Activated T-helper 2 cell treated with anti-CD3 and anti-CD28 coated beads, Interferon-gamma antibody, Interleukin-2, Interleukin-4, amounts not matched to agents 10 μg/mL and 5 μg/mL and 100 μg/mL, durations not matched to agents 14 hours and 24 hours and 36 hours (primary cell): ENCODE measurements at places on chromosomes 4 and X. TPM values are rescaled to one million over a fixed set of nuclear protein-coding genes. Genes with fewer than 3 reads are reported as not detected.
A peak's percentile ranks its signal among the peaks of the same experiment; 100 is the strongest.

GRCh38 chrX:7261672-7262332 is 113.8 kb upstream of the PUDP start:
- no peaks in the 10 kb centered on the region for H3K36me3 ChIP-seq
- no peak overlapping the region for H3K27ac ChIP-seq
- no peaks in the 10 kb centered on the region for H3K4me1 ChIP-seq
- H3K27me3 ChIP-seq: no peaks in the 10 kb centered on the region
- DNase-seq: no peak

DNA sequence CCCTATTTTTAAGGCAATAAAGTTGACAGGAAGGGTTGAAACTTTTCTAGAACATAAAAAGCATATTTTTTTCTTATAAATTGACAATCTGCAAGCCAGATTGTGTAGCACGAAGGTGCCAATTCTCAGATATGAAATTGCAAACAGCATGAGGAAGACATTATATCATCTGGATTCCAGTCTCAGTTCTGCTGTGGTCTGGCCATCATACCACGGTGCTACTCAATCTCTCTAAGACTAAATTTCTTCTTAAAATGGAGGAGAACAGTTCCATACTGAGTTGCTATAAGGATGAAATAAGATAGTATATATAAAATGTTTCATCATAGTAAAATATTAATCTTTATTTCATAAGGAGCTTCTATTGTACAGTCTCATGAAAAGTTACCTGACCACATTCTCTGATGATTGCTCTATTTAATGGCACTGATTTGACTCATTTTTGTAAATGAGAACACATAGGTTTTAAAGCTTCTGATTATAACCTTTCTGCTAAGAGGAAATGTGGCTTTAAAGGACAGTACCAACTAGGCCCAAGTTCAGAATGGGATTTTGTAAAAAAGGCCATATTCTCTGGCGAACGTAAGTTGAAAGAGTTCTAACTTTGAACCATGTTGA is 127.9 kb downstream of the SHROOM3 start:
- no peaks in the 10 kb centered on the region for H3K36me3 ChIP-seq
- peaks cover 8% of the 10 kb centered on the region for H3K4me1 ChIP-seq
- H3K27me3 ChIP-seq: peaks cover 9% of the 10 kb centered on the region
- H3K27ac ChIP-seq: no peak overlapping the region
- DNase-seq: no peak

- no peak overlapping the region for H3K4me3 ChIP-seq
- no peaks in the 10 kb centered on the region for H3K36me3 ChIP-seq
- DNase-seq: no peak
- no peaks in the 10 kb centered on the region for H3K27me3 ChIP-seq
- H3K27ac ChIP-seq: no peak overlapping the region
Observed at GRCh38 chrX:78796916-78797315, 49.4 kb downstream of the LPAR4 start.

- no peaks in the 10 kb centered on the region for H3K4me1 ChIP-seq
- no peak overlapping the region for H3K27ac ChIP-seq
- no peak overlapping the region for H3K4me3 ChIP-seq
- H3K36me3 ChIP-seq: no peaks in the 10 kb centered on the region
- no peak for DNase-seq
Observed at GRCh38 chr4:10240691-10241090, 124.1 kb upstream of the WDR1 start.

- H3K27me3 ChIP-seq: peaks cover 70% of the 10 kb centered on the region
- DNase-seq: no peak
- no peaks in the 10 kb centered on the region for H3K36me3 ChIP-seq
- no peak overlapping the region for H3K27ac ChIP-seq
- no peaks in the 10 kb centered on the region for H3K4me1 ChIP-seq
- no peak overlapping the region for H3K4me3 ChIP-seq
Observed at GRCh38 chr4:153782581-153782980, 6.3 kb downstream of the SFRP2 start.

GRCh38 chrX:39336671-39337311 is 535.5 kb downstream of the MID1IP1 start:
- H3K36me3 ChIP-seq: peaks cover 16% of the 10 kb centered on the region
- H3K4me3 ChIP-seq: no peak overlapping the region
- H3K27ac ChIP-seq: peak overlapping the region; percentile 75
- H3K27me3 ChIP-seq: no peaks in the 10 kb centered on the region

DNA sequence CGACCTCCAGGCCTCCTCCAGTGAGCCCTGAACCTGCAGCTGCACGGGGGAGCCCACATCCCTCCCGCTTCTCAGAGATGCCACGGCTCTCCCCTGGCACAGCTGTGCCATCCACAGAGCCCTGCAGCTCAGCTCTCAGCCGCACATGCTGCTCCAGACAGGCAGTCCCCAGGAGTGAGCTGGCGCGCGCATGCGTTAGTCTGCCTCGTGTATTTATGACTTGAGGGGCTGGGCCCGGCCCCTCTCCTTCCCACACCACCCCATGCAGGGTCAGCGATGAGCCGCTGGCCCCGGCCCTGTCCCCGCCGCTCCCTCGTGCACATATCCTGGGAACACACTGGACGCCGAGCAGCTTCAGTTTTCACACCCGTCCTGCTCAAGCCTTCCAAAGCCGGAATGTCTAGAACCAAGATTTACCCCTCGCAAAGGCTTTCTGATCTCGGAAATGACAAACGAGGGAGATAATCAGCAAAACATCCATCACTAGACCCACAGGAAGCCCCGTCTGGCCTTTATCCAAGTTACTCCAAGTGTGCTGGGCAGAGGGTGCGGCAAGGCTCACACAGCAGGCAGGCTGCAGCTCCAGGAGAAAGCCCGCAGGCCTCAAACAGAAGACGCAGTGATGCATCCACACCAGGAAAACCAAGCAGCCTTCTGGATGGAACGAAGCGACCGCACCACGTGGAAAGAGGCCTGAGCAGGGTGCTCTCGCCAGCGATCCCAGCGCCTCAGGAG is 24.3 kb downstream of the GAK start:
- no peak overlapping the region for H3K27ac ChIP-seq
- H3K27me3 ChIP-seq: no peaks in the 10 kb centered on the region
- no peak for DNase-seq
- no peak overlapping the region for H3K4me3 ChIP-seq
- peaks cover 59% of the 10 kb centered on the region for H3K36me3 ChIP-seq

DNA sequence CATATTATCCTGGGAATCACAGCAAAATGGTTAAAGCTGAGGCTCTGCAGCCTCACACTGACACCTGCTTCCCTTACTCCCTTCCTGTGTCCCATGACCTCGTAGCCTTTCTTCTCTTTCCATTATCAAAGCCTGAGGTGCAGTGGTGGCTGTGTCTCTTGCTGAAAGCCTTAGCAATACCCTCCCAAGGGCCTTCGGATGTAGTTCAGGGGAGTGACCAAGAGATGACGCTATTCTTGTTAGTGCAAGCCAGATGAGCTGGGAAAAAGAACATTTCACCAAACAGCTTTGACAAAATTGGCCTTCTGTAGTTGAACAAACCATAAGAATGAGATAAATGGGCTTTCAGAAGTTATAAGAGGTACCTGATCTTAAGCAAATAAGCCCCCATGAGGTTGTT is 31.6 kb downstream of the SMIM10L2A start:
- DNase-seq: no peak
- no peaks in the 10 kb centered on the region for H3K4me1 ChIP-seq

- no peaks in the 10 kb centered on the region for H3K27me3 ChIP-seq
- no peak for DNase-seq
- H3K4me1 ChIP-seq: no peaks in the 10 kb centered on the region
- no peaks in the 10 kb centered on the region for H3K36me3 ChIP-seq
- H3K27ac ChIP-seq: no peak overlapping the region
Observed at GRCh38 chr4:27714073-27714472, 853.4 kb downstream of the STIM2 start.

GRCh38 chr4:169649545-169650226 is 29.3 kb downstream of the CLCN3 start:
- H3K27ac ChIP-seq: no peak overlapping the region
- DNase-seq: no peak
- no peak overlapping the region for H3K4me3 ChIP-seq
- H3K27me3 ChIP-seq: no peaks in the 10 kb centered on the region
- H3K36me3 ChIP-seq: peaks cover 22% of the 10 kb centered on the region

DNA sequence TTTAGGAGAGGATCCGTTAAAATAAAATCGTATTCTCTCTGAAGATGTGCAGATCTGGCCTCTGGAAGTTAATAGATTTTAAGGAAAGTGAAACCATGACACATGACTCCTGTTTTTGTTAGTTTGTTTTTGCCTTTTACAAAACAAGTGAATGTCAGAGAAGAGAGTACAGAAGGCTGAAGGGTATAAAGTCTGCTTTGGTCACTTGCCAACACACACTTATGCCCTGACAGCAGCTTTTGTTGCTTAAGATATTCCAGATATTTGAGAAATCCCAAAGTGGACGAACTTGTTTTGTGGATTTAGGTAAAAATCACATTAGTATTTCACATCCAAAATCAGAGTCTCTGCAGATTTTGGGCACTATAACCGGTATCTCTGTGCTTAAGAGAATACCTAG is 192.4 kb upstream of the RASGEF1B start:
- no peaks in the 10 kb centered on the region for H3K36me3 ChIP-seq
- H3K27me3 ChIP-seq: peaks cover 3% of the 10 kb centered on the region
- H3K4me1 ChIP-seq: peaks cover 11% of the 10 kb centered on the region
- no peak for DNase-seq

SPANXD gene
- not detected in 2 replicates for total RNA-seq

DBET gene
- not detected in 2 replicates for total RNA-seq

SULT1E1 gene
- not detected in 2 replicates for total RNA-seq

ERVMER34-1 gene
- not detected in 2 replicates for total RNA-seq

CLNK gene
- 0.89 and 1.3 TPM in 2 replicates for total RNA-seq

G3BP2 gene
- 143 and 156 TPM in 2 replicates for total RNA-seq

PHEX gene
- total RNA-seq: 7.6 and 7.8 TPM in 2 replicates

DUSP21 gene
- total RNA-seq: not detected in 2 replicates

HSD17B11 gene
- 14.2 and 14.8 TPM in 2 replicates for total RNA-seq

COL25A1 gene
- 0.07 TPM in 1 of 2 replicates, not detected in the other for total RNA-seq
